ENCODE measurements at places on chromosomes 7 and 10.

- H3K4me1 ChIP-seq: no peaks in the 10 kb centered on the region
- no peak for DNase-seq
- no peak overlapping the region for H3K27ac ChIP-seq
- H3K27me3 ChIP-seq: no peaks in the 10 kb centered on the region
- no peak overlapping the region for H3K4me3 ChIP-seq
- no peaks in the 10 kb centered on the region for H3K36me3 ChIP-seq
Observed at GRCh38 chr7:81882086-81882485, 112.2 kb upstream of the HGF start.

DNA sequence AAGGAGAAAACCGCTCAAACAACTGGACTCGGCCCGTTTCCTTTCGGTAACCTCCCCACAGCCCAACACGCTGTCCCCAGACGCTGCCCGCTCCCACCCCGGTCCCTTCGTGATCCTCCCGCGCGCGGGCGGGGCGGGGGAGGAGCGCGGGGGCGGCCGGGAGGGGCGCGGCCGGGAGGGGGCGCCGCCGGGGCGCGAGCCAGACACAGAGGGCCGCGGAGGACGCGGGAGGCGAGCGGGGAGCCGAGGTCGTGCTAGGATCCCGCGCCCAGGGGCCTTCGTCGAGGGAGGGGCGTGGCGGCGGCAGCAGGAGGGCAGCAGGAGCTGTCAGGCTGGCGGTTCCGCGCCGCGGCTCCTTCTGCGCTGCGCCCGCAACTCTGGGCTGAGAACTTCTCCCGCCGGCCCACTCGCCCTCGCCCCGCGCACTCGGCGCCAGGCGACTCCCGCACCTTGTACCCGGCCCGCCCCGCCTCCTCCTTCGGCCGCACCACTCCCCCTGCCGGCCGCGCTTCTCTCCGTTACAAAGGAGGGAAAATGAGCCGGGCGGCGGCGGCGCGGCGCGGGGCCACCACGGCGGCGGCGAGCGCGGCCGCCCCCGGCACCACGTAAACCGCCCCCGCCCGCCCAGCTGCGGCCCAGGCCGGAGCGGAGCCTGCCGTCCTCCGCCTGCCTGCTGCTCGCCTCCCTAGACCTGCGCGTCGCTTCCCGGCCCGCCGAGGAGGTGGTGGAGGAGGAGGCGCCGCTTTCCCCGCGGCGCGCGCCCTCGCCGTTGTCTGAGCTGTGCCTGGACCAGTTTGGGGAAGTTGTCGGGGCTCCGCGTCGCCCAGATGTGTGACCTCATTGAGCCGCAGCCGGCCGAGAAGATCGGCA, at the start of gene CDK14:
Gene CDK14, plus strand, starts transcription at position 521 of the 870 bp plus-strand sequence. Its CDS starts 307 bp downstream, at position 828.
- no peaks in the 10 kb centered on the region for H3K36me3 ChIP-seq
- peaks cover 45% of the 10 kb centered on the region for H3K4me1 ChIP-seq

DNA sequence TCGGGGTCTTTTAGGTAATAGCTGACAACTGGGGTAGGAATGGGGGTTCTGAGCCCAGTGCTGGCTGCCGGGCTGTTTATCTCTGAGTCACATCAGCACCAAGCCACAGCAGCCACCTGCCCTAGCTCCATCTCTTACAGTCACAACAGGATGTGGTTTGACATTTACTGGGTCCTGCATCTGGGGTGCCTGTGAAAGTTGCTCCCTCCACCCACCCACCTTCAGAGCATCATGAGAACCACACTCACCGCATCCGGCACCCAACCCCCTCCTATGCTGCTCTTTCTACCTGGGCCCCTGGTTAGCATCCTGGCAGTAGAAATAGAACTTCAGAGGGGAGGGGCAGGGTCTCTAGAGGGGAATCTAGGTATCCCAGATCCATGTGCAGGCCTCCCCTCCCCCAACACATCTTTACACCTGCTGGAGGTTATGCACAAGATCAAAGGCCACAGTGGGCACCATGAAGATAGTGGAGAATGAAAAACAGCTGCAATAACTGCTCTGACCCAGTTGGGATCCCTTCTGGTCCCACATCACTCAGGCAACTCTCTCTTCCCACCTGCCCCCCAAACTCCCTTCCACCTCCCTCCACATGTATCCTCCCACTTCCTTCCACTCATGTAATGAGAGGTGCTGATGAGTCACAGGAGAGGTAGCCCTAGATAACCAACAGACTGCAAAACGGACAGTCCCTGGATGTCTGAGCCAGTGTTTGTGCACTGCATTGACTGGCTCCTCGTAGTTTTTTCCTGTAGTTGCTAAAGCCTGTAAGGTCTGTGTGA, 38.2 kb downstream of the PRSS2 start:
- no peaks in the 10 kb centered on the region for H3K36me3 ChIP-seq
- peak overlapping the region; percentile 99 for H3K27ac ChIP-seq
- no peaks in the 10 kb centered on the region for H3K27me3 ChIP-seq
- no peak overlapping the region for H3K4me3 ChIP-seq
- peak; percentile 95 for DNase-seq
- H3K4me1 ChIP-seq: peaks cover 98% of the 10 kb centered on the region

- H3K36me3 ChIP-seq: no peaks in the 10 kb centered on the region
- no peaks in the 10 kb centered on the region for H3K27me3 ChIP-seq
- DNase-seq: no peak
- no peak overlapping the region for H3K27ac ChIP-seq
- H3K4me3 ChIP-seq: no peak overlapping the region
- no peaks in the 10 kb centered on the region for H3K4me1 ChIP-seq
Observed at GRCh38 chr7:50921114-50921813, 138.6 kb upstream of the GRB10 start.

DNA sequence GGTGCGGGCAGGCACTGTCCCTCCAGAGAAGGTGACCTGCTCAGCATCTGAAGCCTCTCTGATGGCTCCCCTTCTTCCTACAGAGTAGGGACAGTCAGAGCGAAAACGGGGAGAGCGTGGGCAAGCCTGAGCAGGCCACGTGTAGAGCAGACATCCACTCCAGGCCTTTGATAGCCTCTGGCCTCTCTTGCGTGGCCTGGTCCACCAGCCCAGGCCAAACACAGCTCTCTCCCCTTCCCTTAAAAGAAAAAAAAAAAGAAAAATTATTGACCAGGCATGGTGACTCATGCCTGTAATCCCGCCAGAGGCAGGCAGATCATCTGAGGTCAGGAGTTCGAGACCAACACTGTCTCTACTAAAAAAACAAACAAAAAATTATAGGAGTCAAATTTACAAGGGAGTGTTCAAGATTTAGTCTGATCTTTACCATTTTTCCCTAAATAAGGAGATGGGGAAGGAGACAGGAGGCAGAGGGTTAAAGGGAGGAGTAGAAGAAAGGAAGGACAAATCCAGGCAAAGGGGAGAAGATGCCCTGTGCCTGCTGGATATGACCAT, 84.8 kb downstream of the PLXNA4 start:
- no peak overlapping the region for H3K27ac ChIP-seq
- no peaks in the 10 kb centered on the region for H3K4me1 ChIP-seq
- no peaks in the 10 kb centered on the region for H3K36me3 ChIP-seq
- H3K27me3 ChIP-seq: no peaks in the 10 kb centered on the region
- DNase-seq: no peak

- H3K36me3 ChIP-seq: no peaks in the 10 kb centered on the region
- H3K27ac ChIP-seq: no peak overlapping the region
- H3K27me3 ChIP-seq: no peaks in the 10 kb centered on the region
Observed at GRCh38 chr7:148056406-148056805, 534.2 kb upstream of the C7orf33 start.

DNA sequence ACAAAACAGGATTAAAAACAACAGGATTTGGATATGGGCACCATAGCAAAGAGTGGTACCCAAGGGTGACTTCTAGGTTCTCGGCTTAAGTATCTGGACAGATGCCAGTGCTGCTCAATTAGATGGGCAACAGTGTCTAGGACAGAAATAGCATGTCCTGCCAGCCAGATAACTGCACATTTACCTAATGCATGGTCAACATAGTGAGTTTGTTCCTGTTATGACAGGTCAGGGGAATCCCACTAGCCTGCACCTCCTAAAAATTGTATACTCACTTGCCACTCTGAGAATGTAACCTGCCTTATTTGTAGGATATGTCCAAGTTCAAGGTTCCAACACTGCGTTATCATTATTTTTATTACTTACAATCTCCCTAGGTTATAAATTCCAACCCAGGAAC, 471.7 kb downstream of the GRM8 start:
- no peaks in the 10 kb centered on the region for H3K4me1 ChIP-seq
- no peaks in the 10 kb centered on the region for H3K27me3 ChIP-seq
- H3K4me3 ChIP-seq: no peak overlapping the region
- no peak overlapping the region for H3K27ac ChIP-seq
- H3K36me3 ChIP-seq: no peaks in the 10 kb centered on the region
- DNase-seq: no peak

GRCh38 chr10:52523696-52524095, 209.6 kb downstream of the DKK1 start:
- H3K27ac ChIP-seq: no peak overlapping the region
- no peaks in the 10 kb centered on the region for H3K4me1 ChIP-seq
- no peak overlapping the region for H3K4me3 ChIP-seq
- no peak for DNase-seq
- no peaks in the 10 kb centered on the region for H3K36me3 ChIP-seq

- DNase-seq: no peak
- H3K27me3 ChIP-seq: no peaks in the 10 kb centered on the region
- H3K27ac ChIP-seq: no peak overlapping the region
- no peaks in the 10 kb centered on the region for H3K4me1 ChIP-seq
Observed at GRCh38 chr10:131806646-131807317, 94.0 kb upstream of the PPP2R2D start.

DNA sequence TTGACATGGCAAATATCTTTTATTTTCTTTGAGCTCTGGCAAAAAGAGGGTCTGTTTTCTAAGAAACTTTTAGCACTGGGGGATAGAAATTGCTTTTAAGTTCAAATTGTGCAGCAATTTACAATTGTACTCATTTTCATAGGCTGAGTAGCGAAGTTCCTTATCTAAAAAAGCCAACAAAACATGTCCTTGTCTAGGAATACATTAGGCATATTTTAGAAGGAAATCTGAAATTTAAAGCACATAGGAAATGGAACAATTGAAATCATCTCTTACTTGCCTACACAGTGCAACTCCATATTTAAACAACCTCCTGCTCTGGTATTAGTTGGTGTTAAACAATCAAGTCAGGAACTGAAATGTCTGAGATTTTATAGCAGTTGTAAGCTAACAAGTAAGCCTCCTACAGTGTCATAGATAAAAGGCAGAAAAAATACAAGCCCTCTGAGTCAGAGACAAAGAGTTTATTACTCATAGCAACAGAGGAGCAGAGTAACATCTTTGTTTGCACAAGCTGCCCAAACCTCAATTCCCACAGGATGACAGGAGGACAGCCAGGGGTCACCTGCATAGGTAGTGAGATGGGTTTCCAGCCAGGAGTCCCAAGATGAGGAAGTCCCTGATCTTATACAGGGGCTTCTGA, 280.2 kb upstream of the HGF start:
- no peak overlapping the region for H3K27ac ChIP-seq
- no peaks in the 10 kb centered on the region for H3K4me1 ChIP-seq
- no peaks in the 10 kb centered on the region for H3K36me3 ChIP-seq

- DNase-seq: no peak
- H3K27ac ChIP-seq: no peak overlapping the region
- H3K36me3 ChIP-seq: no peaks in the 10 kb centered on the region
- H3K4me1 ChIP-seq: no peaks in the 10 kb centered on the region
- no peak overlapping the region for H3K4me3 ChIP-seq
- no peaks in the 10 kb centered on the region for H3K27me3 ChIP-seq
Observed at GRCh38 chr7:112500619-112501018, 19.8 kb downstream of the LSMEM1 start.

GRCh38 chr10:122419876-122420623, 34.4 kb upstream of the ARMS2 start:
- no peak for DNase-seq
- H3K27ac ChIP-seq: peak overlapping the region; percentile 42
- H3K4me3 ChIP-seq: no peak overlapping the region
- no peaks in the 10 kb centered on the region for H3K36me3 ChIP-seq

DNA sequence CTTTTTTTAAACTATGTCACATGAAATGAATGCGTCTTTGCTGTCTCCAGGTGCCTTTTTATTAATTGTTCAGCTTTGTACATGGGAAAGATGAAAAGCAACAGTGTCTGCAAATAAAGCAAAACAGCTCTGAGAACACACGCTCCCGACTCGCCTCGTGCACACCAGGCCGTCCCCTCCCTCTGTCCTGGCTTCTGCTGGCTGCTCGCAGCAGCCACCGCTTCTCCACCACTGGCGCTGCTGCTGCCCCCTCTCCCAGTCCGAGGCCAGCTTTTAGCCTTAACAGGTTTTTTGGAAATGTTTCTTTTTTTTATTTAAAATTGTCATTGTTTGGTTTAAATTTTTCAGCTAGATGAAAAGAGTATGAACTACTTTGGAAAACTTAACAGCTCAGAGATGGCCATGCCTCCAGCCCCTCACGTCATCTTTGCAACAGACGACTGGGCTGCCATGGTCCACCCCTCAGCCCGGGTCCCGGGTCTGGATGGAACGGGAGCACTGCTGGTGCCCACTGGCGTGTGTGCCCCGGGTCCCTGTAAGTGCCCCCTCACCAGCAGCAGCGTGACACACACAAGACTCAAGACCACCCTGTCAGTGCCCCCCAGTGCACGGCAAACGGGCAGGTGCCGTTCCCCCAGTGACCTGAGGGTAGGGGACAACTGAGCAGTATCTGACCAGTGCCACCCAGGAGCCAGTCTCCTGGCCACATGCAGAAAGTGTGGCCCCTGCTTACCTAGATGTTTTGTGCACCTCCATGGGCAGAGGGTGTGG, 415.6 kb upstream of the FOXK1 start:
- H3K36me3 ChIP-seq: no peaks in the 10 kb centered on the region
- no peaks in the 10 kb centered on the region for H3K4me1 ChIP-seq
- no peaks in the 10 kb centered on the region for H3K27me3 ChIP-seq
- H3K27ac ChIP-seq: no peak overlapping the region

GRCh38 chr7:27994639-27995038, 186.0 kb downstream of the JAZF1 start:
- no peak overlapping the region for H3K4me3 ChIP-seq
- H3K4me1 ChIP-seq: no peaks in the 10 kb centered on the region
- no peak for DNase-seq
- no peak overlapping the region for H3K27ac ChIP-seq

GRCh38 chr7:134328900-134329299, 12.2 kb upstream of the SLC35B4 start:
- H3K27me3 ChIP-seq: no peaks in the 10 kb centered on the region
- no peak for DNase-seq
- no peak overlapping the region for H3K4me3 ChIP-seq
- H3K36me3 ChIP-seq: no peaks in the 10 kb centered on the region

DNA sequence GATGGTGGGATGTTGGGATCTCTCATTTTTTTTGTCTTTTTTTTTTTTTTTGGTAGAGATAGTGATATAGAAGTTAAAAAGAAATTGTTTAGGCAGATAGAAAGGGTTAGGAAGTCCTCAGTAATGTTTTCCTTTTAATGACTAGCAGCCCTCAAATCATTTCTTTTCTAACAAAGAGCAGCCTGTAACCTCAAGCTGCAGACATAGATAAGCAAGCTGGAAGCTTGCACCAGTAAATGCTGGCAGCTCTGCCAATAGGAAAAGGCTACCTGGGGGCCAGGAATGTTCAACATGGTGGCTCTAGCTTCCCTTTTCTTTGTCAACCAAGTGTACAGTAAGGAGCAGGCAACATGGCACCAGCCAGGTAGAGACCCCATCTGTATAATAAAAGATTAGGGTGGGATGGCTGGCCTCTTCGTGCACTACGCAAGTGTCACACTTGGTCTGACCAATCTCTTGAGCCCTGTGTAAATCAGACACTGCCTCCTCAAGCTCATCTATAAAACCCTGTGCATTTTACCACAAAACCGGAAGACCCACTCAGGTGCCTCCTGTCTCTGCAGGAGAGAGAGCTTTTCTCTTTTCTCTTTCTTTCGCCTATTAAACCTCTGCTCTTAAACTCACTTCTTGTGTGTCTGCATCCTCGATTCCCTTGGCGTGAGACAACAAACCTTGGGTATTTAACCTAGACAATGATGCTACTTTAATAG, 212.9 kb downstream of the SNX10 start:
- no peak for DNase-seq
- no peaks in the 10 kb centered on the region for H3K4me1 ChIP-seq
- H3K36me3 ChIP-seq: no peaks in the 10 kb centered on the region
- no peak overlapping the region for H3K27ac ChIP-seq
- H3K4me3 ChIP-seq: no peak overlapping the region
